ENCODE measurements at places on chromosomes 5 and 9. TPM values are rescaled to one million over a fixed set of nuclear protein-coding genes. Genes with fewer than 3 reads are reported as not detected.

The FOXI1 gene
- not detected for total RNA-seq

DNA sequence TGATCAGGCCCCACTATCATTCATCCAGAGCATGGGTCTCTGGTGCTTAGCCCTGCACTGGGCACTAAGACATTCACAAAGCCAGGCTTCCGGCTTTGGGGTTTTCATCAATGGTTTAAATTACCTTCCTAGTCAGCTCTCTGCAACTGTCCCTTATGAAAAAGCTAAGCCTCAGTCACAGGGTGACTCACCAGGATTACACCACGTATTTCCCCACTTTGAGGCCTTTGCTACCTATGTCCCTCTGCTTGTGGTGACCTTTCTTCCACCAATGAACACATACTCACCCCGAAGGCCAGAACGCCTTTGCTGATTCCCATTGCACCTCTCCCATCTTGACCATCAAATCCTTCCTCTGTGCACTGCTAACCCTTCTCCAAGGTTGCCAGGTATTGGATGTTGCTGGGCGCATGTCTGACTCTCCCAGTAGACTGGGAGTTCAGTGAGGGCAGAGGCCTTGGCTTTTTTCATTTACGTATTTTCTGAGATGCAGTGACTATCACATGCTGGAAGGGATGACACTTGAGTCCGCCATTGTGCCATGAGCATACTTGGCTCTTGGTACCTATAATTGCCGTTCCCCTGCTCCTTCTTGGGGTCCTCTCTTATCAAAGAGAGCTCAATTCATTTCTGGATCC, 58.7 kb upstream of the TNFSF8 start:
- DNase-seq, result no peak
- H3K4me3 ChIP-seq, result no peak overlapping the region
- H3K27me3 ChIP-seq, result no peaks in the 10 kb centered on the region
- no peak overlapping the region for H3K27ac ChIP-seq
- H3K4me1 ChIP-seq, result no peaks in the 10 kb centered on the region

GRCh38 chr5:14054111-14054854, 88.9 kb upstream of the TRIO start:
- no peak overlapping the region for H3K27ac ChIP-seq
- no peak overlapping the region for H3K4me3 ChIP-seq
- no peaks in the 10 kb centered on the region for H3K36me3 ChIP-seq
- no peak for DNase-seq

DNA sequence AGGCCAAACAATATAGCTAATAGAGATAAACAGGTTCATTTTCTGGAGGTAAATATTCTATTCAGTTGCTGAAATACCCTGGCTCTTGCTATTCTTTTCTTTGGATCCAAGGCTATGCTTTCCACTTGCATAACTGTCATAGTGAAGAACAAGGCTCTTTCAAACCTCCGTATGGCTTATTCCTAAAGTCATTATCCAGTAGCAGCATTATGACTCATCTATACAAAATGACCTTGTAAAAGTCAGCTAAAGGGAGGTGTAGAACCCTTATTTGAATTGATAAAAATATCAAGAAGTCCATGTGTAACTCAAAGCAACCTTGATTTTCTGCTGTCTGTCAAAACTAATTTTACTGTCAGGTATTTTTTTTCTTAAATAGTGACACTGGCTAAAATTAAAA, 447.8 kb downstream of the PLK2 start:
- H3K4me3 ChIP-seq, result no peak overlapping the region
- H3K36me3 ChIP-seq, result no peaks in the 10 kb centered on the region
- no peaks in the 10 kb centered on the region for H3K27me3 ChIP-seq
- no peaks in the 10 kb centered on the region for H3K4me1 ChIP-seq

DNA sequence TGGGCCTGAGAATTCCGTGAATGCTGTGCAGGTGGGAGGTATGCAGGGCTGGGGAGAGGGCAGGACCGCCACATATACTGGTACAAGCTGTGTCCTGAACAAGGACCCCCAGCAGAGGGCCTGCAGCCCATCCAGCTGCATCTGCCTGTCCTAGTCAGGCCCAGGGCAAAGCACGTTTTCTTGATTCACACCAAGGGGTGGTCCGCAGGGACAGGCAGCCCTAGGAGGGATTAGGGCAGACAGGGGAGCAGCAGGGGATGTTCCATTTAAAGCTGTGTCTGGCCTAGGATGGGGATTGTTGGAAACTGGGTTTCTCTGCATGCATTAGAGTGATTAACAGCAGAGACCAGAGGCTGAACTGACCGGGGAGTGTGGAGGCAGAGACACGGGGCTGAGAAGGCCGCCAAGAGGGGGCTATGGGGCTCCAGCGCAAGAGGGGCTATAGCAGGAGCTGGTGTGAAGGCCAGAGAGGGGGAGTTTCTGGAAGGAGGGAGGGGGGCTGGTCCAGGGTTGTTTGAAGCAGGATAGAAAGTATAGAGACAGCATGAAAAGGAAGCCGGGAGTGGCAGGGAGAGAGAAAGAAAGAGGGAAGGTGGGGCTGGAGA, 2.7 kb downstream of the GRM6 start:
- H3K4me1 ChIP-seq, result no peaks in the 10 kb centered on the region
- H3K36me3 ChIP-seq, result no peaks in the 10 kb centered on the region
- no peaks in the 10 kb centered on the region for H3K27me3 ChIP-seq
- H3K27ac ChIP-seq, result no peak overlapping the region

GRCh38 chr5:91244380-91245073, 138.6 kb downstream of the ARRDC3 start:
- H3K4me3 ChIP-seq, result no peak overlapping the region
- H3K27ac ChIP-seq, result no peak overlapping the region
- H3K27me3 ChIP-seq, result no peaks in the 10 kb centered on the region
- no peaks in the 10 kb centered on the region for H3K4me1 ChIP-seq
- DNase-seq, result no peak

GRCh38 chr5:113382731-113383130, 52.1 kb downstream of the TSSK1B start:
- no peak overlapping the region for H3K27ac ChIP-seq
- no peak overlapping the region for H3K4me3 ChIP-seq
- no peaks in the 10 kb centered on the region for H3K36me3 ChIP-seq
- no peaks in the 10 kb centered on the region for H3K27me3 ChIP-seq

DNA sequence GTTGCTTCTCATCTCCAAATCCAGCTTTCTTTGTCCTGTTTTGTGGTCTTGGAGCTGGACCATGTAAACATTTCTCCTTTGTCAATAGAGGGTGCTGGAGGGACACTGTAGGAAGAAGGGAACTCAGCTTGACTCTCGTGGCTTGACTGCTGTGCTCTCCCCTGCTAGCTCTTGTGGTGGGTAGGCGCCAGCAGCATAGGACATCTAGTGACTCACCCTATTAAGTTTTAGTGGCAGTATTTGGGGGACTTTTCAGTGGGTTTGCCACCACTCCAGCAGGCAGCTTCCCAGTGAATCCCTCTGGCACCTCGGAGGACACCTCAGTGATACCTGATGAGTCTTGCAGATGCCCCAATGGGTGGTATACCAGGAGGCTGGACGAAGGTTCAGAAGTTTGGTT, 97.8 kb downstream of the TSSK1B start:
- H3K4me3 ChIP-seq, result no peak overlapping the region
- no peaks in the 10 kb centered on the region for H3K27me3 ChIP-seq
- peaks cover 6% of the 10 kb centered on the region for H3K4me1 ChIP-seq

Measured in ovary (tissue), 10 donors.